ENCODE measurements at places on chromosomes 13 and 19.

- no peak for DNase-seq
These were observed 14.6 kb downstream of the VSIG10L start for GRCh38 chr19:51327066-51328001.

- no peak for DNase-seq
These were observed 31.8 kb downstream of the LCP1 start for GRCh38 chr13:46150134-46150693.

- no peak for DNase-seq
These were observed 3.2 kb downstream of the NTF4 start for GRCh38 chr19:49061445-49061844.

DNA sequence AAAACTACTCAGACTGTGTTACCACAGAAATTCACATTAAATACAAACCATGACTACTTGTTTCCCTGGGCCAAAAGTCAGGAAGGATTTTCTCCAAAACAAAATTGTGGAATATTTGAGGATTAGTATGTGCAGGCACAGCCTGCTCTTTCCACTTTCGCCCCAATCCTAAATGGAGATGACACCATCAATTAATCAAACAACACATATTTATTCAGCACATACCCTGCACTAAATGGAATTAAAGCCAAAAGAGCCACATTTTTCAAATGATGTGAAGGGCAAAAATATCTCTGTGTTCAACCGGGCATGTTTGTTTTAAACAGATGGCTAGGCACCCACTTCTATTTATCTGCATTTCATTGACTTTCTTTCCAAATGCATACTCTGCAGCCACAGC is 523.1 kb downstream of the DCT start:
- DNase-seq = no peak

DNA sequence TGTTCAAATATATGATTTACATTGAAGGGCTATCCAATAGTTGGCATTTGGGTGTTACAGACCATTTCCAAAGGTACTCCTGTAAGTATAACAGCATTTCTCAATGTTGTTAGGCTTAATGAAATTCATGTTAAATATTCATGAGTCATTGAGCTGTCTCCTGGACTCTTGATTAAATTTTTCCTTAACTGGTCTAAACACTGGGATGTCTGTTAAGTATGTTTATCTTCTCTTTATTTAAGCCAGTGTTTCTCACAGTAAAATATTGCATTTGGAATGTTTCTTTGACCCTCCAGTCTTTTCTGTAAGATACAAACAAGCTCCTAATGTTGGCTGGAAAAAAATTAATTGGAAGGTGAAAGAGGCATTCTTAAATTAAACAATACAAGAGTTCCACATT is 402.5 kb upstream of the HTR2A start:
- no peak for DNase-seq

- DNase-seq = no peak
These were observed 201.5 kb downstream of the IRS2 start for GRCh38 chr13:109584844-109585361.

DNA sequence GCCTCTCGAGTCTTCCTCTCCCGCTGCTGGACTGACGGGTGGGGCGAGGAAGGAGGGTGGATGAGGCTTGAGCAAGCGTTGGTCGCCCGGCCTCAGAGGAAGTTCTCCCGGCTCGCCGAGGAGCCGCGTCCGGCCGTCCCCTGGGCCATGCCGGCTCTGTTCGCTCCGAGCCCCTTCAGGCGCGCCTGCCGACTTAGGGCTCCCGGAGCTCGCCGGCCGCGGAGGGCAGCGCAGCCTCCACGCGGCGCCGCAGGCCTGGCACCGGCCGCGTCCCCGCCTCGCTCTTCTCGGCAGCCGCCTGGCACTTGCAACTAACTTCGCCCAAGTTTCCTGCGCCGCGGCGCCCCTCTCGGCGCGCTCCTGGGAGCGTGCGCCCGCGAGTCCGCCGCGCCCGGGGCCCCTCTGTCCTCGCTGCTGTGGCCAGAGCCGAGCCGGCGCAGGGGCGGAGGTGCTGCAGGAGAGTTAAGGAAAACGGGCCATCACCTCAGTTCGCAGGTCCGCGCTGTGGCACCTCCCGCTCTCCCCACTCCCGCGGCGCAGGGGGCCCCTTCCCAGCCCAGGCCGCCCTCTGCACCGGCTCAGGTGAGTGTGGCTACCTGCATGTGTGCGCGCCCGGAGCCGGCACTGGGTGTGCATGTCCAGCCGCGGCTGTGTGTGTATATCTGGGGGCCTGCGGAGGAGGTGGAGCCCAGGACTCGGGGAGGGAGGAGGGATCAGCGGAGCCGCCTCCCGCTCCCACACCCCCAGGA is 641 bp upstream of the SOX21 start:
- no peak for DNase-seq

- no peak for DNase-seq
These were observed 638.2 kb upstream of the SPRY2 start for GRCh38 chr13:80979035-80979641.

DNA sequence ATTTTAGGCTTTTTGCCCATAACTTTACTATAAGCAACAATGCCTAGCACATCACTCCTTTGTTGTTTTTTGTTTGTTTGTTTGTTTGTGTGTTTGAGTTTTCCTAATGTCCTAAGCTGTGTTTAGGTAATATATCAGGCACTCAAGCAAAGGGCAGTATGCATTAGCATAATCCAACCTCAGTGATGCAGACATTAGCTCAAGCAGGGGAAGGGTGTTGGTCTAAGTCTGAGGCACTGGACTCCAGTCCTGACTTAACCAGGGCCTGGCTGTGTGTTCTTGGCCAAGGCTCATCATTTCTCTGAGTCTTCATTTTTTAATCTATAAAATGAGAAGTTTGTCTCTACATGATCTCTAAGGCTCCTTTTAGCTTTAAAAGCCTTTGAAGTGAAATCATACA is 65.9 kb upstream of the RFC3 start:
- no peak for DNase-seq

DNA sequence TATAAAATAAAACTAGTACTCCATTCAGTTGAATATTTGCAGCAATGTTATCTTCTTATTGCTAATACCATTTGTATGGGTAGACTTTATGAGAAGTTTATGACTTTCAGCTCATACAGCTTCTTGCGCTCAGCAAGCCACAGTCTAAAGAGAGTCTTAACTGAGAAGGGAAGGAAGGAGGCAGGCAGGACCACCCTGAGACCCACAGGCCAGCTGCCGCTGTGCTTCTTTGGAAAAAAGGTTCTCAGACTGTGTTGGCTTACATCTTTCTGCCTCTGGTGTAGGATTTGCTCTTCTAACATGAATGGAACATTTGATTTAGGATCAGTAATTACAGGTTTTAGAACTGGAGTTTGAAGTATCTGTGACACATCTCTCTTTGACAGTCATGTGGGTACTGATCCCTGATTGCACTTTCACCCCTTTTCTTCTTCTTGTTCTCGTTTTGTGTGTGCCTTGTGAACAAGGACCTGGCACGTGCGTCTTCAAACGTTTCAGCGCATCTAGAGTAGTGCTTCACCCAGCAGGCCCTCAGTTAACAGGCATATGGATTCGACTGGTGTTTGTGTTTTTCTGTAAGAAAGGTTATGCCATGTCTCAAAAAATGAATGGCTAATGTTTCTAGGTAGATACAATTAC is 7.1 kb upstream of the GPR18 start:
- DNase-seq = no peak

DNA sequence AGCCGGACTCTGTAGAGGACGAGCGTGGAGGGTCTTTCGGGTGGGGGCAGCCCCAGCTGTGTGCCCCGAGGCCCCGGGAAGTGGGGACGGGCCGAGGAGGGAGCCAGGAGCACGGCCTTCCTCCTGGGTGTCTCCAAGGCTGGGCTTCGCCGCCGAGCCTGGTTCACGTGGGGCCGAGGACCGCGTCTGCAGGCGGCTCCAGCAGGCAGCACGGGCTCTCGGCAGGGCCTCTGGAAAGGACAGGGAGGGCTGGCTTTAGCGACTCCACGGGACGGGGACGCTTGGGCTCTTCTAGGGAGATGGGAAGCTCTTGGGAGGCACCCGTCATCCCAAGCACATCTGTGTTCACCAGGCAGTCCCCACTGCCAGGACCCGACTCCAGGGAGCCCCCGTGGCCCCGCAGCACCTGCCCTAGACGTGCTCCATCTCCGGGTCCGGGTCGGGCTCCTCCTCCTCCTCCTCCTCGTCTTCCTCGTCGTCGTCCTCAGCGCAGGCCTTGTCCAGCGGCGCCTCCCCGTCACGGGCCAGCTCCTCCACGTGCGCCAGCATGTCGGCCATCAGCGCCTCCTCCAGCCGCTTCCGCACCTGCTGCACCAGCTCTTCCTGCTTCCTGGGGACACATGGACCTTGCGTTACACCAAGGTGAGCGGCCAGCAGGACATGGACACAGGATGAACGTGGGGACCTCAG is 9.9 kb upstream of the MEX3D start:
- DNase-seq = no peak

DNA sequence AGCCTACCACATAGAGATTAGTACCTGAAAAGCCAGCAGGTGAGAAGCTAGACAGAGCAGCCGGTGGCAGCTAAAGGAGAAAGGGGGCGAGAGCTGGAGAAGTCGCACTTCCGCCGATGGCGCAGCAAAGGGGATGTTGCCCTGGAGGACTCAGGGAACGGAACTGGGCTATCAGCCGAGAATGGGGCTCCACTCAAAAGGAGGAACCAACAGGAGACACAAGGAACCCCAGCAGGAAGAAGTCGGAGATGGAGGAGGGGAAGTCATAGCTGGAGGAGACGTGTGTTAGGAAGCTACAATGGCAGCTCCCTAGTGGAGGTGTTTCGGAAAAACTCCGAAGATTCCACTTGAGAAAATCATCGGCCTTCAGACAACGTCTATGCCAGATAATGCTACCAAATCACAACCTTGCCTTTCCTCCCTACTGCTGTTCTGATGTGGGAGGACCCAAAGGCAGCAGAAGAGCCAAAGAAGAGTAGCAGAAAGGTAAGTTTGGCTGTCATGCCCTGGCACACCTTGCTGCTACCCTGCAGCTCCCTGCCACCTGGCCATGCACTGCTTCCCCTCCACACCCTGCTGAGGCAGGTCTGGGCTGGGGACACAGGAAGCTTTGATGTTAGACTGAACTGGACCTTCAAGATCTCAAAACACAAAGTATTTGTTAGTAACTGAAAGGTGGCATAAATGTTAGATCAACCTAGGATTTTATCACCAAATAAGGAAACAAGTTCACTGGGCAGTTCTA is 127.9 kb downstream of the DLEU7 start:
- no peak for DNase-seq

- no peak for DNase-seq
These were observed 378 bp downstream of the TLE6 start for GRCh38 chr19:2977746-2978138.

DNA sequence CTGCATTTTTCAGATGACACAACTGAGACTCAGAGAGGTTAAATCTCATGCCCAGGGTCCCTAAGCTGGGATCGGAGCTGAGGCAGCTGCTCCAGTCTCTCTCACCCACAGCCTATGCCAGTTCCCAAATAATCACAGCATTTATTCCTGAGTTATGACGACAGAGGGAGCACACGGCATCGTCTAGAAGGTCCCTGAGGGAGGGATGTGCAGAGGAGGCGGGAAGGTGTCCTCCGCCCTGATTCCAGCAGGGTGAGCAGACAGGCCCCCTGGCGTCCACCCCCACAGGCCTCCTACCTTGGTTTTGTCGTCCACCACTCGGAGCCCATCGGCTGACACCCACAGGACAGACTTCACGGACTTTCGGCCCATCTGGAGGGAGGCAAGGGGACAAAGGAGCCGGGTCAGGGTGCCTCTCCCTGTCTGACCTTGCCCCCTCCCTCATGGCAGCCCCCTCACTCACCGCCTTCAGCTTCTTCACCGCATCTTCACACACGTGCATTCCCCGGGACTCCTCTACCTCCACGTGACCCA is 8.0 kb downstream of the NUMBL start:
- DNase-seq = no peak

DNA sequence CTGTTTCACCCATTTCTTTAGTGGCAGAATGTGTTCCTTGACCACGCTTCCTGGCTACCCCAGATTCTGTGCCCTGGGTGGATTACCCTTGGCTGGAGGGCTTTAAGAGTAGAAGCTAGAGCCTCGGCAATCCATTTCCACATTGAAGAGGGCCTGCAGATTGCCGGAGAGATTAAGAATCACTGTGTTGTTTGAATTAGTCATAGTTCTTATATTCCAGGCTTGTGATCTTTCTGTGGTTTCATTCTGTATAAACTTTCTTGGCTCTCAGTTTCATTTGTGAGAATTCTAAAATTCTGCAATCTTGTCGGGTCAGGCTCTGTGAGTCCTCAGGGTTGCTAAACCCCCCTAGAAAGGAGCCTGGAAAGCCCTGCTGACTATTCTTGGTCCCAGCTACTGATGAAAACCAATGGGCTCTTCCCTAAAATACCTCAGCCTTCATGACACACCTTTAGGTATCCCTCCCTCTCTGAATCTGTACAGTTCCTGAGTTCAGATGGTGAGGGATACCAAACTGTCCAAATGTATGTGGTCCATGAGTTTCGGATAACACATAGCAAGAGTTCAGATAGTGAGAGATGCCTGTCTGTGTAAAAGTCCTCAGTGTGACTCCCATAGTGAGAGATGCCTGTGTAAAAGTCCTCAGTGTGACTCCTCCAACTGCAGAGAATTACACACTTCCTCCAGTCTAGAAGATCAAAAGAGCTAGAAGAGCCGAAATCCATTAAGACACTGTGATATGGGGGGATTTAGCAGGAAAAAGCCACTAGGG is 4.3 kb downstream of the PHF11 start:
- DNase-seq = no peak

DNA sequence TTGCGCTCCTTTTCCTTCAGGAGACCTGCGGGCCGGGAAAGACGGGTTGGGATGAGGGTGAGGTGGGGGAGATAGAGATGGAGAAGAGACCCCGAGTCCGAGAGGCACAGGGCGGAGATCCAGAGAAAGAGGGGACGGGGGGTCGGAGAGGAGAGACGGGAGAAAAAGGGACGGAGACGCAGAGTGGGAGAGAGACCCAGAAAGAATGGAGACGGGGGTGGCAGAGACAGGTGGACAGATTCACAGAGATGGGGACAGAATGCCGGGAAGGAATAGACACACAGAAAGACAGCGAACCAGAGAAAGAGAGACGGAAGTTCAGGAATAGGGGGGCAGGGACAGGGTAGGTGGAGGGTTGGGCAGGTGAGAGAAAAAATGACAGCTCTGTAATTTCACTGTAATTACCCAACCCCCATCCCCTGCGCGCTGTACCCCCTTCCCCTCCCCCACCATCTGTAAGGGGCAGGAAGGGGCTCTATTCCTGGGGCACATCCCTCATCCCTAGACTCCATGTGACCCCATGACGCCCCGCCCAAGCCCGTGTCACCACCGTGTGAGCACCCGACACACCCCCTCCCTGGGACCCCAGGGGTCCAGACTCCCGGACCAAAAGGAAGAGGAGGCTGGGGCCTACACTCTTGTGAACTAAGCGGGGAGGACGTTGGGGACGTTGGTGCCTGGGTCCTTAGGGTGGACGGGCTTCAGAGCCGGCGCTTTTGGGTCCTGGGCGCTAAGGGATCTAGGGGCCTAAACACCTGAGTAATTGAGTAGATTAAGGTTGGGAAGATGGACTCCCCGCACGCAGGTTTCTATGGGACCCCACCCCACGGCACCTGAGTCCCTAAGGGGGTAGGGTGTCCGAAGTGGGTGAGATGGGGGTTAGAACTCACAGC is 967 bp downstream of the DBP start:
- DNase-seq = no peak

- no peak for DNase-seq
These were observed 30.8 kb upstream of the TFDP1 start for GRCh38 chr13:113553511-113554332.

GRCh38 chr13:37109051-37109678 is 3.7 kb upstream of the CSNK1A1L start:
- no peak for DNase-seq

GRCh38 chr13:109834973-109835720 is 48.8 kb upstream of the IRS2 start:
- DNase-seq = no peak

Measured in stimulated activated CD8-positive, alpha-beta memory T cell treated with anti-CD3 and anti-CD28 coated beads, Interleukin-15, amount 100 ng/mL, for 1 hour (primary cell).